ENCODE measurements at places on chromosomes 5 and 9. TPM values are rescaled to one million over a fixed set of nuclear protein-coding genes. Genes with fewer than 3 reads are reported as not detected.

The DRD1 gene
- not detected for polyA plus RNA-seq

GRCh38 chr5:91180506-91180905 is 202.6 kb downstream of the ARRDC3 start:
- no peak for DNase-seq

DNA sequence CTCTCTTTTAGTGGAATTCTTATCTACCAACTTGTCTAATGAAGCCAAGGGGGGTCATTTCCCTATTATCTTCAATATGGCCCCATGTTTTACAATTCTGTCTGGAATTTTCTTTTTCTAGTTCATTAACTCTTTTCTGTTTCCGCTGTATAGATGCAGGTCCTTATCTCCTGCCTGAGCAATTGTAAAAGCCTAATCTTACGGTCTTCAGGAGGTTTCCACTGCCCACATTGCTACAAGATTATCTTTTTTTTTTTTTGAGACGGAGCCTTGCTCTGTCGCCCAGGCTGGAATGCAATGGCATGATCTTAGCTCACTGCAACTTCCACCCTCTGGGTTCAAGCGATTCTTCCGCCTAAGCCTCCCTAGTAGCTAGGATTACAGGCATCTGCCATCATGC is 132.3 kb downstream of the UNC13B start:
- no peak for DNase-seq

- DNase-seq = no peak
These were observed 140.6 kb downstream of the FSTL4 start for GRCh38 chr5:133471699-133472098.

GRCh38 chr9:94014066-94014654 is 59.0 kb upstream of the BARX1 start:
- no peak for DNase-seq
